NCI-H460 (cell line): ENCODE measurements at places on chromosomes 5 and 9.

DNA sequence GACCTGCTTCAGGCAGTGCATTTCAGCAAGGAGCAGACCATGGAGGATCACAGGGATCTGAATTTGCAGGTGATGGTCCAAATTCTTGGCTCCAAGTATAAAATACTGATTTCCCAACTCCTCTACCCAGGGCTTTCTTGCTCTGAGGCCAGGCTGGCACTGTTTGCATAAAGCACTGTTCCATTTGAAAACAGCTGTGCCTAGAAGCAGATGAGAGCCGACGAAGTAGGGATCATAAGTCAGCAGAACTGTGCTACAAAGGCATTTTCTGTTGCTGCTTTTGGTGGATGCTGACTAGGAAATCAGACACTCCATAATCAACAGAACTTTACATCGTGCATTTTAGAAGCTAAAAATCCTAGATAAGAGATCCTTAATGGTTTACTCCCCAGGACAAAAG lies 126.4 kb downstream of the MAT2B start:
- no peak for DNase-seq

DNA sequence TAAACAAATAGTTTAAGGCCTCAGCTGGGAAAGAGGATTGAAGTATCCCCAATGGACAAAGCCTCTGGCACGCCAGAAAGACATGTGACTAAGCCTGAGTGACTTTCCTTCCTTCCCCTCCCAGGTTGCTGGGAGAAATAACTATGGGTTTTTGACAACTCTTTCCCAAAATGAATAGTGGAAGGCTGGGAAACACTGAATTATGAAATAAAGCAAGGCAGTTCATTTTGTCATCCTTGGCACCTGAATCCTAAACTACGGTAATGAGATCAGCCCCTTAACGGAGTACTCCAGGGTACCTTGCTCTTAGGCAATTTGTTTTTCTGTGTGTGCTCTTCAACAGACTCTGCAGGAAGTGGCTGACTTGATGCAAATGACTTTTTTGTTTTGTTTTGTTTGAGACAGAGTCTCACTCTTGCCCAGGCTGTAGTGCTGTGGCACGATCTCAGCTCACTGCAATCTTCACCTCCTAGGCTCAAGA lies 75.2 kb downstream of the LMNB1 start:
- DNase-seq: no peak

GRCh38 chr9:33315371-33315770 lies 25.1 kb downstream of the NFX1 start:
- DNase-seq: no peak

DNA sequence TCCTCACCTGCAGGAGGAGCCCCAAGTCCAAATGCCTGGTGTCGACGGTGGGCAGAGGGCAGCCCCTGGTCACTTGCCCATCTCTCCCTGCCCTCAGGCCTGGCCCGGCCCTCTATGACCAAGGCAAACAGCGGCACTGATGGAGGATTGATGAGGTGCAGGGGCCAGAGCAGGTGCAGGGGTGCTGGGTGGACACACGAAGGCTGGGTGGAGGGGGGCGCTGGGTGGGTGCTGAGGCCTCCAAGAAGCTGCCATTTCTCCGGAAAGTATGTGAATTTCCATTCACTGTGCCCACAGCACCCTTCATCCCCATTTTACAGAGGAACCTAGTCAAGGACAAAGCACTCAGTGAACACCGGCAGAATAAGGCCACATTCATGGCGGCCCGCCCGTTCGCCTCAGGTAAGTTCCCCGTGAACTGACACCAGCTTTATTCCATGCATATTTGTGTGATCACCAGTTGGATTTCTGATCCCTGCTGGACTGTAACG lies 143.8 kb upstream of the PPP1R26 start:
- DNase-seq: no peak

DNA sequence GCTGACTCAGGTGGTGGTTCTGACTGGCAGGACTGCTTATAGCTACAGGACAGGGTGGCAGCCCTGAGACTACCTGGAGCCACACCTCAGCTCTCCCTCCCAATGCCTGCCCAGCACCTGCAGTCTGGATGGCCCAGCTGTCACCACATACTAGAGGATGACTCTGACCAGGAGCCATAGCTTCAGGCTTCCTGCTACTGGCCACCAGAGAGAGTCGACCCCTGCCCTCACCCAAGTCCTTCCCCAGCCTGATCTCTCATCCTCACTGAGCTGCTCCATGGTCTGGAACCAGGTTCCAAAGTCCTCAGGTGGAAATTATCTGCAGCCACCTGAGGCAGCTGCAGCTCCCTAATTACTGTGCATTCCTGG lies 25.6 kb upstream of the TDRD7 start:
- DNase-seq: no peak

DNA sequence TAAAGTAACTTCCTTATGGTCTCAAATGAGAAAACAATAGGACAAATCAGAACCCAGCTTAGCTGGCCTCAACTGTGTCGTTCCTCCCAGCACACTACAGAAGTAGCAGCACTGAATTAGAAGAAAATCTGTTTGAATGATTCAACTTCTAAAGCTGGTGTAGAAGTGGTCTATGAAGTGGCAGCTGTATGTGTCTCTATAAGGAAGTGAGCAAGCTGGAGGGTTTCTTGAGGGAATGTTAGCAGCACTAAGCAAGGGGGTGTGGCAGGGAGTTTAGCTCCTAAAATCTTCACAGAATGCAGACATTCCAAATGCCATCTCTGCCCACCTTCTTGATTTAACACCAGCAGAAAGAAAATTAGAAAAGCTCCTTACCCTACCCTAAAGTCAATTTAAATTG lies 4.1 kb downstream of the KLF9 start:
- no peak for DNase-seq

GRCh38 chr9:78609450-78609849 lies 312.5 kb downstream of the PSAT1 start:
- no peak for DNase-seq

GRCh38 chr5:154850255-154851062 lies at the start of gene FAXDC2:
Gene FAXDC2, minus strand, starts transcription at chr5:154850603. Its CDS starts 12,425 bp downstream, at chr5:154838178.
- no peak for DNase-seq

- no peak for DNase-seq
These were observed 12.8 kb downstream of the PAEP start for GRCh38 chr9:135574331-135574730.

DNA sequence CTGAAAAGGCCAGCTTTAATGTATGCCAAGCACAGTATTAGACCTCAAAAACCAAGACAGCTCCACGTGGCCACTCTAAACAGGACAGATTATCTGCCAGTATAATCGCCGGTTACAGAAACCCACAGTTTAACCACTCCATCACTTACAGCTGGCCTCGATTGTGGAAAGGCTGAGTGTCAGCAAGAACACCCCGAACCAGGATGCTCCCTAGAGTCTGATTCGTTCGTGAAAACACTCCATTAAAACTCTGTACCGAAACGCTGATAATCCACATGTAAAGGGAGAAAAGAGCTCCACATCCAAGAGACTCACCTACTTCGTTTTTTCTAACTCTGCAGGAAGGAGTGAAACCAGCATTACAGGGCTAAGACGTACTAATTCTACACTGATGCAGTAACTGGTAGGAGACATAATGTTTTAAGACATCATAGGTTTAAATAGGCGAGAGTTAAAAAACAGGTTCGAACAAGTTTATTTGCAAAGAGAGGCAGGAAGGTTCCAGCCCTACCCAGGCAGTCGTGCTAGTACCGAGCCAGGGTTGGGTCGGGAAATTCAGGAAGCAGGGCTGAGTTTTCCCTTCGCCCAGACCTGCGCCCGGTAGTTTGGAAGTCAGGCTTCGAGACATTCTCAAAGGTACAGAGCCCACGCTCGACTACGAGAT lies 949 bp downstream of the SERINC5 start:
- no peak for DNase-seq

GRCh38 chr5:142969186-142969585 lies 199.0 kb downstream of the ARHGAP26 start:
- no peak for DNase-seq

- no peak for DNase-seq
These were observed 42.0 kb downstream of the CSF1R start for GRCh38 chr5:150044329-150044681.

DNA sequence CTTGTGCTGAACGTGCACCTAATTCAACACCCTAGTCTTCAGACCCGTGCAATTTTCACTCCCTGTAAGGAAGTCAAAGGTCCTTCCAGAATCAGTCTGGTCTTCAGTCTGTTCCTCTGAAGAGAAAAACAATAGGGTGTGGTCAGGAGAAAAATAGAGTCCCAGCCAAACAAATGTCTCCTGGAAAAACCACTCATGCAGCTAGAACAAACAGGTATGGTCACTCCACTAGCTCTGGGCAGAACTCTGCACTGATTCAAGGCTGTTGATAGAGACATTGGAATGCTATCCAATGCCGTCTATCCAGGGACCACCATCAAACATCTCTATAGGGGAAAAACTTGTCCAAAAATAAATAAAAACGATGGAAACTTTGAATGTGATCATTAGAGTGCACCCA lies 81.8 kb upstream of the MAP3K1 start:
- no peak for DNase-seq

DNA sequence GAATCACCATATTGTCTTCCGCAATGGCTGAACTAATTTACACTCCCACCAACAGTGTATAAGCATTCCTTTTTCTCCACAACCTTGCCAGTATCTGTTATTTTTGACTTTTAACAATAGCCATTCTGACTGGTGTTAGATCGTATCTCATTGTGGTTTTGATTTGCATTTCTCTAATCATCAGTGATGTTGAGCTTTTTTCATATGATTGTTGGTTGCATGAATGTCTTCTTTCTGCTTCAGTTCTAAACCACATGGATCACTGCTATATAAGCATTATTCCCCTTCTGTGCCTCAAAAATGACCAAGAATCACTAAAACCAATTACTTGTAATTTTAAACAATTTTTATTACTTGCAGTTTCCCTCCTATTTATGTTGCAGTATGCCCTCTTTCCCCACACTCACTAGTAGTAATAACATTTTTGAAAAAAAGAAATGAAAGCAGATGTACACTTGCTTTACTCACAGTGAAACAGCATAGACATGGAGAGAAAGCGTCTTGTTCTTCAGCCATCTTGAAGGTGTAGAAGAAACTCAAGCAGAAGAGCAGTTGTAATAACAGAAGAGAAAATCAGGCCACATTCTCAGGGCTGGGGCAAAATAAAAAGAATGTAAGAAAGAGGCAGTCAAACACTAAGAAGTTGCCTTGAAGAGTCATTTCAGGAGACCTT lies 4.5 kb upstream of the TMEM252 start:
- no peak for DNase-seq

GRCh38 chr9:34974664-34975063 lies 14.9 kb upstream of the DNAJB5 start:
- DNase-seq: no peak

DNA sequence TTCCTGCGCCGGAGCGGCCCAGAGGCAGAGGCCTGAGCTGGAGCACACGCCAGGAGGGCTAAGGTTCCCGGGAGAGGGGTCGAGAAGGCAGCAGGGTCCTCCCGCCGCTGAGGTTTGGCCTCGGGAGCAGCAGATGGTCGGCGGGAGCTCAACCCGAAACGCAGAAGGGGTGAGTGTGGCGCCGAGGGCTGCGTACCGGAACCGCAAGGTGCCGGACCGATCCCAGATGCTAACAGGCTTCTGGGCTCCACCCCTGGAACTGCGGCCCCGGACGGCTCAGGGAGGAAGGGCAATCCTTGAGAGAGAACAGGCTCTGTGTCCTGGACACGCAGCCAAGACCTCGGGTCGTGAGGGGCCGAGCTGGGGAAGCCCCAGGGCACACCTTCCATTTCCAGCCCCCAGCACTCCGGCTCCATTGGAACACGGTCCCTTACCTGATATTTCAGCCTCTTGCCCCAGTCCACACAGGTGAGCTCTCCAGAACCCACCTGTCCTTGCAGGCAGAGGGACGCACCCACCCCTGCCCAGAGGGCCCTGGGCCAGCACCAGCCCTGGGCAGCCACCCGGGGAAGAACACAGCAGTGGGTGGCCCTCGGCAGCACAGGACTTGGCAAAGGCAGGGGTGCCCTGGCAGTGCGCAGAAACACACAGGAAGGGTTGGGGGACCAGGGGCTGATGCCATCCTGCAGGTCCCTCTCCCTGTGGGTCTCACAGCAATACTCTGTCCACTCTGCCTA lies 1.4 kb downstream of the LHX3 start:
- no peak for DNase-seq

DNA sequence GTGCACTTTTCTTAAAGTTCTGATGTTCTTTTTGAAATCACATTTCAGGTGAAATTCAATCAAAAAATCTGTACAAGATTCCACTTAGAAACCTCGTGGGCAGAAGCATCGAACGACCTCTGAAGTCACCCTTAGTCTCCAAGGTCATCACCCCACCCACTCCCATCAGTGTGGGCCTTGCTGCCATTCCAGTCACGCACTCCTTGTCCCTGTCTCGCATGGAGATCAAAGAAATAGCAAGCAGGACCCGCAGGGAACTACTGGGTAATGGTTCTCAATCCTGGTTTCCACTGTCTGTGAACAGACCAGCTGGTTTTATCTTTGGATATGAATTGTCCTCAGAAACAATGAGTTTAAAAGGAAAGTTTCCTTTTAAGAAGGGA lies 8.1 kb upstream of the SLC2A8 start:
- DNase-seq: no peak

DNA sequence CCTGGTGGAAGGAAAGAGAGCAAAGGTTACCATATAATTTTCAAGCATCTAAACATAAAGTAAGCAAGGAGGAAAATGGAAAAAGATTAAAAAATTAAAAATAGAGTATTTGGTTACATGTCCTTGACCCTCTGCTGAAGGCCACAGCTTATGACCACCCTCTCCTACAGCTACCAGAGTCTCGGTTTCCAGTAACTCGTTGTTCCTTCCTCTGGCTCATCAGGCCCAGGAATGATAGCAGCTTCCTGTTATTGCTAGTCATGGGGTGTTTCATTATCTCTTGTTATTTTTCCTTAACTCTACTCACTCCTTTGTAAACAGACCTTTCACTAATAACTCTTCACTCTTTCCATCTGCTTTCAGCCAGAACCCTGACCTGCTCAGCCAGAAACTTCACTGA lies 102.2 kb downstream of the YTHDC2 start:
- DNase-seq: no peak

- DNase-seq: no peak
These were observed 196.4 kb downstream of the RFX3 start for GRCh38 chr9:3329361-3329760.

GRCh38 chr5:156783092-156783491 lies 67.0 kb upstream of the PPP1R2B start:
- no peak for DNase-seq

- DNase-seq: no peak
These were observed 47.7 kb upstream of the BOD1 start for GRCh38 chr5:173664154-173664526.

- DNase-seq: no peak
These were observed 20.8 kb downstream of the PHF2 start for GRCh38 chr9:93597142-93597706.

DNA sequence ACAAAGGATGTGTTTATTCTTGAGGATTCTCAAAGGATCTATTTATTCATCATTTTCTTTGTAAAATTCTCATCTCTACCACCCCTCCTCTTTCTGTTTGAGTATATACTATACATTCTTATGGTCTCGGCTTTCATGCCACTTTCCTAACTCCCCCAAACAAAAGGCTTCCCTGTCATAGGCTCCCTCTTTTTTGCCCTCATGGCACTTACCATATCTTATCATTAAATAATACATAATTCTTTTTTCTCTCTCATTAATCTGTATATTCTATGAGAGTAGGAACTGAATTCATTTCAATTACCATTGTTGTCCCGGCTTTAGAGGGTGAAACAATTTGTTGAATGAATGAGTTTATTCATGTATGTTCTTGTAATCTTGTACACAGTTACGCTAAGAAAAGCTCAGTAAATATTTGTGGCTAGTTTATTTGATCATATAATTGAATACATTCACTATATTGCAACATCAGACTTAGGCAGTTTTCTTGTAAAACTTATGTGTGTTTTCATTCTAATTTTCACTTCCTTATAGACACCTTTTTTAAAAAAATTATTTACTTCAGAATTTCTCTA lies 254.6 kb downstream of the EDIL3 start:
- DNase-seq: no peak

GRCh38 chr9:88690628-88691027 lies 155.7 kb downstream of the NXNL2 start:
- DNase-seq: no peak
